Activated T-helper 17 cell treated with anti-CD3 and anti-CD28 coated beads, Interleukin-2, amount 50 U/mL, for 72 hours (primary cell): ENCODE measurements at places on chromosomes 11 and 22. TPM values are rescaled to one million over a fixed set of nuclear protein-coding genes. Genes with fewer than 3 reads are reported as not detected.
A peak's percentile ranks its signal among the peaks of the same experiment; 100 is the strongest.

The ANO9 gene
- total RNA-seq: 119 TPM

GRCh38 chr11:78331711-78332110, 85.9 kb downstream of the GAB2 start:
- H3K4me1 ChIP-seq: peaks cover 12% of the 10 kb centered on the region
- peak overlapping the region; percentile 11 for H3K4me3 ChIP-seq
- ATAC-seq: no peak
- no peaks in the 10 kb centered on the region for H3K36me3 ChIP-seq
- peak overlapping the region; percentile 46 for H3K27ac ChIP-seq
- H3K27me3 ChIP-seq: no peaks in the 10 kb centered on the region

The CASP1 gene
- 59.9 TPM for total RNA-seq

DNA sequence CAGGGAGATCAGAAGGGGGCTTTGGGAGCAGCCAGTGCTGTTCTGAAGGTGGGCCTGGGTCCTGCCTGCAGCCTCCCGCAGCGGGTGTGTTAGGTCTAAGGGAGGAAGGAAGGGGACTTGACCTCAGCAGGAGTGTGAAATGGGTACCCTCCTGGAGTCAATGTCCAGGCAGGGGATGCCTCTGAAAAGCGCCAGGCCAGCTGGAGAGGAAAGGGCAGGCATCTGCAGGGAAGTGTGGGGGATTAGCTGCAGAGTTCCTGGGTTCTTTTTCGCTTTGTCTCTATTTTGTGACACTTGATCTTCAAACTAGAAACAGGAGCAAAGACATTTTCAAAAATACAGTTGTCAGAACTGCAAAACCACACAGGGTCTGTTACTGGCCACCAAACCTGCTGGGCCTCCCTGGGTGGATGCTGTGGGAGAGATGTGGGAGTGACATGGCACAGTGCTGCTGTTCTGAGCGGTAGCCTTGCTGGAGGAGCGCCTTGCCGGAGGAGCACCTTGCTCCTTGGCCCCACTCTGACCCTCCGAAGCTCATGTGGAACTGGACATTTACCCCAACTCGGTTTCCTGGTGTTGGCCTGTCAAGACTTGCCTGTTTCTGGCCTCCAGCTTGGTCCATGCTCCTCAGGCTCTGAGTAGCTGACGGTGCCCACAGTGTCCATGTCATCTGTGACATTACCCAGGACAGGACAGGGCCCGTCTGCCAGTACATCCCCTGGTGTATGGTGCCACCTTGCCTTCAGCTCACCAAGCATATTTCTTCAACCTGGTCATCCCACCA, 25.9 kb downstream of the MED15 start:
- H3K27me3 ChIP-seq: no peaks in the 10 kb centered on the region
- peak overlapping the region; percentile 68 for H3K27ac ChIP-seq
- ATAC-seq: no peak
- H3K4me1 ChIP-seq: peaks cover 30% of the 10 kb centered on the region
- no peak overlapping the region for H3K4me3 ChIP-seq

DNA sequence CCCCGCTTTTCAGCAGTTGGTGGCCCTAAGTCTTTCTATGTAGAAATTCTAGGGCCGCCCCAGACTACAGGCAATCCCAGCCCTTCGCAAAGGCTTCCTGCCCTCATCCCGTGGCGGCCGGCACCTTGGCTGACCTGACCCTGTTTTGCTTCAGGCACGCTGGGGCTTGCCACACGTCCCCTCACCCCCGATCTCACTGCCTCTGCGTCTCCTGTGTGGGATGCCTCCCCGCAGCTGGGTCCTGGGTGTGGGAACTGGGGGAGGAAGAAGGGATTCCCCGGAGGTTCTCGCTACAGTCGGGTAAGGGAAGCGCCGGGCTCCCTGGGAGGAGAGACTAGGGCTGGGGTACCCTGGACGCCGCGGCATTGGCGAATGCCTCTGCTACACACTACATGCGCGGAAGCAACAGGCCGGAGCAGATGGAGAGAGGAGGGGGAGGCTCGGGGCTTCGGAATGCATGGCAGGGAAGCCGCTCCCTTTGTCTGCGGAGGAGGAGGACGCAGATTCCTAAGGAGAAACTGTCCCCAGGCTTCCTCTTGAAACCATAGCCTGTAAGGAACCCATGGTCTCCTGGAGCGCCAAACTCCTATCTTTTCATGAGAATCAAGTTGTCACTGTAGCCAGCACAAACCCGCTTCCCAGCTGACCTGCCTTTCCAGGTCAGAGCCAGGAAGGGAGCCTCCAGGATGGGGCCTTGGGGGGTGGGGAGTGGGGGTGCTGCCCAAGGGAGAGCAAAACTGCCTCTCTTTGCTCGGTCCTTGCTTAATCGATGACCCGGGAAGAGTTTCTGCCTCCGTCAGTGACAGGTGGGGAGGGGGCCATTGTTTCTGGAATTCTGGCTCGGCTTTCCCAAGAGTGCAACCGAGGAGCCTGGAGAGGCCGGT, 1.4 kb downstream of the DTX4 start:
- ATAC-seq: no peak
- peak overlapping the region; percentile 79 for H3K4me3 ChIP-seq
- peaks cover 10% of the 10 kb centered on the region for H3K4me1 ChIP-seq
- H3K36me3 ChIP-seq: no peaks in the 10 kb centered on the region

The MMP13 gene
- not detected for total RNA-seq

- H3K4me3 ChIP-seq: no peak overlapping the region
- no peak for ATAC-seq
- no peak overlapping the region for H3K27ac ChIP-seq
Measured at GRCh38 chr22:45870011-45870410, 107.0 kb downstream of the WNT7B start.

The NCF4 gene
- 60.1 TPM for total RNA-seq

DNA sequence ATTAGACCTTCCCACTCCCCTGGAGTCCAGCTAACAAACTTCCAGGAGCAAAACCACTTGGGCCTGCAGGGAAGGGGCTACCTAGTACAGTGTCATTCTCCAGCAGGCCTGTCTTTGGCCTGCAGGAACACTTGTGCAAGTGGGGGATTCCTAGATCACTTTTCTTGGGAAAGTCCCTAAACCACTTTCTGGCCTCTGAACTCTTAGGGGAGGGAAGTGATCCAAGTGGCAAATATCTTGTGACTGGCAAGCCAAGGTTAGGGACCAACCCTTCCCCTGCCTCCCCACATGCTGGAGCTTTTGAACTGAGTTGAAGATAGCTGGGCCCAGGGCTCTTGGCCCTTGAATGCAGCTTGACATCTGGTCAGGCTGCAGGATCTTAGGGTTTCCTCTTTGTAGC, 17.2 kb downstream of the PPFIBP2 start:
- no peak overlapping the region for H3K4me3 ChIP-seq
- H3K27me3 ChIP-seq: no peaks in the 10 kb centered on the region
- no peaks in the 10 kb centered on the region for H3K36me3 ChIP-seq
- peak; percentile 20 for ATAC-seq
- peaks cover 55% of the 10 kb centered on the region for H3K4me1 ChIP-seq

- no peaks in the 10 kb centered on the region for H3K27me3 ChIP-seq
- H3K4me1 ChIP-seq: peaks cover 9% of the 10 kb centered on the region
- peak; percentile 86 for ATAC-seq
Measured at GRCh38 chr11:88300888-88301487, 36.5 kb downstream of the CTSC start.

The PRR33 gene
- total RNA-seq: not detected
